ENCODE measurements at places on chromosomes 6 and 20.

DNA sequence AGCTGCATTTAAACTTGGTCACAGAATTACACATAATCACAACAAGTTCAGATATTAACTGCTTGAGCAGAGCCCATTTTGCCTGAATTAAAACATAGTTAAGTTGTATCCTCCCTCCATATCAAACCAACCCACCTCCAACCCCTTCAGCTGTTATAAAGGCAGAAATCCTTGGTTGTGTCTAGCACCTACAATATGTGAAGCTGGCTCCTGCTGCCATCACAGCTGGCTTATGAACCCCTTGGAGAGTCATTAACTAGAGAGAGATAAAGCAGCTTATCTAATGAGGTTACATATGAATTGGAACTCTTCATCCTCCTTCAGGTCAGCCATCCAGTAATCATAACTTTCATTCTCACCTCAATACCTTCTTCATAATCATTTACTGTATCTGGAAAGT is 101.8 kb downstream of the EPHA7 start:
- no peak for DNase-seq

GRCh38 chr20:39225536-39225935 is 263.4 kb downstream of the DHX35 start:
- no peak for DNase-seq

DNA sequence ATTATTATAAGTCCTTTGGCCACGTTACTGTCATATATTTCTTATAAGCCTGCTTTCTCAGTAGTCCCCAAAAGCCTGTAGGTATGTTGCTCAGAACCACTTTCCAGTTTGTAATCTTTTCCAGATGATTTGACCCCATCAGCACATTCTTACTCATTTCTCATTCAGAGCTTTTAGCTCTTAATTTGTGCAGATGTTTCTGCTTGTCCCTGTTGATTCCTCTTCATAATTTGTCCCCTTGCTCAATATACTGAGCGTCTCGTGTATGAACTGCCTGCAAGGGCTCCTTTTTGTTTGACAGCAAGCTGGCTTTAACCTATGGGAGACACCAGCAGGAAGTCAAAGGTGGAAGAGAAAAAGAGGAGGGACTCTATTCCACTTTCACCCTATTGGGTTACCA is 733.8 kb upstream of the GJE1 start:
- no peak for DNase-seq

- DNase-seq, result no peak
These were observed 5.5 kb upstream of the PKIB start for GRCh38 chr6:122604676-122605075.

- no peak for DNase-seq
These were observed 10.9 kb downstream of the FOXQ1 start for GRCh38 chr6:1322696-1323219.

DNA sequence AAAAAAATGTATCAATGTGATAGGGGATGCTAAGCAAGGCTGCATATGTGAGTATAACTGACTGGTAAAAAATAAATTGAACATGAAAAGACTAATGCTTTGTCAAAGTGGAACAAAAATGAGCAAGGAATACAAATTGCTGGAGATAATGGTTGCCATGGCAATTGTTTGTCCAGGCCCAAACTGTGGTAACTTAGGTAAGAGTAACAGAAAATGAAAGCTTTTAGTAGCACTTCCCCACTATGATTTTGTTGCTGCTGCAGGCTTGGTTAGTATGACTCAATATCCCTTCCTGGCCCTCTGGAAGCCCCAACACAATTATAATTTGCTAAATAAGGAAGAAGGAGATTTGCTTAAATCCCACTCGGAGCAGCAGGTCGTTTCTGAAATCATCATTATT is 577.1 kb downstream of the DOK5 start:
- DNase-seq, result no peak

DNA sequence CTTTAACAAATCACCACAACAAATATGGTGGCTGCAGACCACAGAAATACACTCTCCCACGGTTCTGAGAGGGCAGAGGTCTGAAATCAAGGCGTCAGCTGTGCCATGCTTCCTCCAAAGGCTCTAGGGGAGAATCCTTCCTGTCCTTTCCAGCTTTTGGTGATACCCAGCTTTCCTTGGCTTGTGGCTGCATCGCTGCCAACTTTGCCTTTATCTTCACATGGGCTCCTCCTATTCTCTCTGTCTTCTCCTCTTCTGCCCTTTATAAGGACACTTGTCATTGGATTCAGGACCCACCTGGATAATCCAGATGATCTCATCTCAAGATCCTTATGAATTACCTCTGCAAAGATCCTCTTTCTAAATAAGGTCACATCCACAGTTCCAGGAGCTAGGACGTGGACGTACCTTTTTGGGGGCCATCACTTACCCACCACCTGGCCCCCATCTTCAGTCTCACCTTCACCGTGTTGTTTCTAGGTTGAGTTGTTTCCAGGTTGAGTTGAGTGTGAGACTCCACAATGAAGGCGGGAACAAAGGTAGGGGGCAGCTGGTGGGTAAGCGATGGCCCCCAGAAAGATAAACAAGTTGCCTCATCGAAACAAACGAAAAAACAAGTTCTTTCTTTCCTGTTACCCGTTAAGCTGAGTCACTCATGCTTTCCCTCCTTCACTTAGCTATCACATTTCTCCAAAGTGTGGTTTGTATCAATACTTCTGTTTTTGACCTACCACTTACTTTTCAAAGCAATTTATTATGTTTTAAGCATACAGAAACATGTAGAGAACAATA is 68.9 kb upstream of the SLC22A16 start:
- DNase-seq, result no peak

- DNase-seq, result no peak
These were observed 266.5 kb upstream of the CITED2 start for GRCh38 chr6:139640921-139641320.

All from stimulated activated CD4-positive, alpha-beta T cell treated with anti-CD3 and anti-CD28 coated beads, Interleukin-15, amount 100 ng/mL, for 24 hours (primary cell).